Fibroblast of the conjunctiva (primary cell): ENCODE measurements at places on chromosomes 2 and 18.

DNA sequence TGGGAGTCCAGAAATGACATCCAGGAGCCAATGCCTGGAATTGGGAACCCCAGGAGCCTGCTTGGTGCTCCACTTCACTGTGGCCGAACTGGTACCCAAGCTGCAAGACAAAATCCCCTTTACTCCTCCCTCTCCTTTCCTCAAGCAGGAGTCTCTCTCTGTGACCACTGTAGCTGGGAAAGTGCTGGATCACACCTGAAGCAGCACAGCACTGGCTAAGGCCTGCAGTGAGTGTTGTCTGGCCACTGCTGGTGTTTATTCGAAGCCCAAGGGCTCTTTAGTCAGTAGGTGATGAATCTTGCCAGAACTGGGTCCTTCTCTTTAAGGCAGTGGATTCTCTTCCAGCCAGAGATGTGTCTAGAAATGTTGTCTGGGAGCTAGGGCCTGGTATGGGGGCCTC is 26.4 kb downstream of the STPG4 start:
- DNase-seq = no peak

DNA sequence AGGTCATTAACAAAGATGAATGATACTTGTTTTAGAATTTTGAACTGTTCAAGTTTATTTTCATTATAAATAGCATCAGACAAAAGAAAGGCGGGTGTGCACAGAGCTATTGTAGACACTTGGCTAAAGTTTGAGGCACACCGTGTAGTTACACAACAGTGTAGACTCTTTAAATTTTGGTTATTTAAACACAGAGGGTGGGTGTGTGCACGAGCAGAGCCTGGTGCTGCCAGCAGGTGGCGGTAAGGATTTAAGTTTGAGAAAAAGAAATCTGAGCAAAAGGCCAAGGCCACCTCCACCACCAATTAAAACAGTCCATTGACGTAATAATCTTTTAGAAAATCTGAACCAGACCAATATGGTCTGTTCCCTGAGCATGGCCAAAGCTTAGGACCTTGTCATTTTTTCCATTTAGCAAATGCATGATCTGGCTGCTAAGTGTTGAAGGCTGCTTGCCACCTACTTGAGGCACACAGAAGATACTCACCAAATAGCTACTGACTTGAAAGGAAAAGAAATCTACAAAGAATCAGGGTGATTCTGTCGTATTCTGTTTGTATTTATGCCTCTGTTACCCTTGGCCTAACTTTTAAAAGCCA is 14.3 kb downstream of the COPS7B start:
- DNase-seq = no peak

DNA sequence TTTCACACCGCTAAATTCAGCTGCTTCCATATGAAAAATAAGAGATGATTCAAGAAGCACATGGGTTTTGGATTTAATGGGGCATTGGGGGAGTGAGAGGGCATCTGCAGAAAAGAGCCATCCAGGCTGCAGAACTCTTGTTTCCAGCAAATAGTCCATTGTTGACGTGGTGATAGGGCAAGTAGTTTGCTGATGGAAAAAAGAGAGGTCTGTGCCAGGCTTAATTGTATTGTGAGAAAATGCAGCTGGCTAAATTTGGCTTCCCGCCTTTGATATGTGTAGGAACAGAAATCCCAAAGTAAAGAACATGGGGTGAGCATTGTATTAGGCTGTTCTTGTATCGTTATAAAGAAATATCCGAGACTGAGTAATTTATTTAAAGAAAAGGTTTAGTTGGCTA is 199.5 kb downstream of the SETBP1 start:
- DNase-seq = no peak

DNA sequence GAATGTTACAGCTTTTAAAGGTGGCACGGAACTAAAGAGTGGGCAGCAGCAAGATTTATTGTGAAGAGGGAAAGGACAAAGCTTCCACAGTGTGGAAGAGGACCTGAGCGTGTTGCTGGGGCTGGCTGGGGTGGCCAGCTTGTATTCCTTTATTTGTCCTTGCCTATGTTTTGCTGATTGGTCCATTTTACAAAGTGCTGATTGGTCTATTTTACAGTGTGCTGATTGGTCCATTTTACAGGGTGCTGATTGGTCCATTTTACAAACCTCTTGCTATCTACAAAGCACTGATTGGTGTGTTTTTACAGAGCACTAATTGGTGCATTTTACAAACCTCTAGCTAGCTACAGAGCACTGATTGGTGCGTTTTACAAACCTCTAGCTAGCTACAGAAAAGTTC is 109.7 kb upstream of the DDX18 start:
- no peak for DNase-seq

DNA sequence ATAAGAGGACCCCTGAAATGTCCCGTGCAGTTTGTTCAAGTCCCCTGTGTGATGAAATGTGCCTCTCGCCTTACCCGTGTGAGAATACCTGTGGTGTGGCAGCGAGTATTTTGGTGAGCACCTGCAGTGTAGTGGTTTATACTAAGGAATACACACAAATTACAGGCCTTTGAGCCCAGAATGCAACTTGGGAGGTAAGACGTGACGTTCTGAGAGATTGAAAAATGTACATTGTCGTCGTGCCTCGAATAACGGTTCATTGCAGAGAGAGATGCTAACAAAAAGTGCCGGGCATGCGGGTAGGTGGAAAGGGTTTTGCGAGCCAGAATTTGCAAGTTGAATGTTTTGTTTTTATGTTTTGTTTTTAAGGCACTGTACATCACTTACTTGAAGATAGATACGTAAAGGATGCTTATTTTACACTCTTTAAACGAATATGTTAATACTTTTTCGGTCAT is 867 bp downstream of the RBBP8 start:
- DNase-seq = no peak

DNA sequence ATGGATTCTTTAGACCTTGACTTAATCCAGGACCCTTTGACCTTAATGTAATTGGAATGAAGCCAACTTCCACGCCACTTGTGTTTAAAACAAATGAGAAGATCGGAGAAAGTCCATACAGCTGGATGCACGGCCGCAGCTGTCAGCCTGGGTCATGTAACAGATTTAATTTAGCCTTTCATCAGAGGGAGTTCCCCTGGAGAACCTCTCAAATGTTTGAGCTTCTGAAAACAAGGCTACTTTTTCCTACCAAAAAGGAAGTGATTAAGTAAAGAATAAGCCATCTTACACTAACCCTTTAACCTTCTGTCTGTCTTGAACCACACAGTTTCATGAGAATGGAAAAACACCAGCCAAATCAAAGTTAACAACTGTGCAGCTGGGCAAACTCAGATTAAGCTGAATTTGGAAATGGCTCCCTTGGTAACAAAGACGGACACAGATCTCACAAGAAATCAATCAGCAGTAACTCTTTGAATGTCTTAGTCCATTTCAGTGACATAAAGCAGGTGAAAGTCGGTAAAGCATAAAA is 103.6 kb downstream of the DOCK10 start:
- no peak for DNase-seq
